Putamen (tissue), 1 donor: ENCODE measurements at places on chromosomes 4 and X.

DNA sequence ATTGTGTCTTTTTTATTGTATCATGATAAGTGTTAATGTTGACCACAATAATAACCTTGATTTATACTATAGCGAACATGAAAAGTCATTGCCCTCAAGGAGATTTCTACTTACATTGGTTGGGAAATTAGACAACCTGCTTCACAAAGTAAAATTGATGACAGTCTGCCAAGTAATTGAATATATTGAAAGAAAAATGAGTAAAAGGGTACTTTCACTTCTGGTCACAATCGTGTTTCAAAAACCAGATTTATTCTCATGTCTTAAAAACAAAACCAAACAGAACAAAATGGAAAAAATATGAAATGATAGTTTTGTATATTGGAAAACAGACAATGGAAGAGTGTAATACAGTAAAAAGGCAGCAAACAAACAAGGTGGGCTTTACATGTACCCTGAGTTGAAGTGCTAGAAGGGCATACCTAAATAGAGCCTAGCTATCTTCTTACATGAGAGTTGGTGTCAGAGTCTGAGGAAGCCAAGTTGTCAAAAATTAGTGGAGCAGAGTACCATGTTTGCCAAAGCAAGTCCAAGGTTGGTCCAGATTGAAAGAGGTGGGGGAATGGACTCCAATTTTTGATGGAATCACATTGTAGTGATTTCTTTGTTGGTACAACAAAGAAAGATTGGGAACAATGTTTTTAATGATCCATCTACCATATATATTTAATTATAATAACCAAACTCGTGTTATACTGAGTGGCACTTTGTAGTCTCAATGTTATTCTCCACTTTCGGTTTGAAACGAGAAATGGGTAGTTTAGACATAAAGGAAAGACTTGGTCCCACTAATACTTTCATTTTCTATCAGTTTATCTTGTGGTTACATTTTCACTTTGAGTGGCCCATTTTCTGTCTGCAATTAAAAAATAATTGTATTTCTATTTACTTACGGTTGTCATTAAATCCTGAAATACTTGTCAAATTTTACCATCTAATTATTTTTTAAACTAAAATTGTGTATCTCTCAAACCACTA is 775.6 kb downstream of the STIM2 start:
- DNase-seq: no peak

- DNase-seq: no peak
These were observed 622 bp downstream of the KLKB1 start for GRCh38 chr4:186227744-186228513.

GRCh38 chr4:125626946-125627345 is 312.2 kb downstream of the FAT4 start:
- DNase-seq: no peak

DNA sequence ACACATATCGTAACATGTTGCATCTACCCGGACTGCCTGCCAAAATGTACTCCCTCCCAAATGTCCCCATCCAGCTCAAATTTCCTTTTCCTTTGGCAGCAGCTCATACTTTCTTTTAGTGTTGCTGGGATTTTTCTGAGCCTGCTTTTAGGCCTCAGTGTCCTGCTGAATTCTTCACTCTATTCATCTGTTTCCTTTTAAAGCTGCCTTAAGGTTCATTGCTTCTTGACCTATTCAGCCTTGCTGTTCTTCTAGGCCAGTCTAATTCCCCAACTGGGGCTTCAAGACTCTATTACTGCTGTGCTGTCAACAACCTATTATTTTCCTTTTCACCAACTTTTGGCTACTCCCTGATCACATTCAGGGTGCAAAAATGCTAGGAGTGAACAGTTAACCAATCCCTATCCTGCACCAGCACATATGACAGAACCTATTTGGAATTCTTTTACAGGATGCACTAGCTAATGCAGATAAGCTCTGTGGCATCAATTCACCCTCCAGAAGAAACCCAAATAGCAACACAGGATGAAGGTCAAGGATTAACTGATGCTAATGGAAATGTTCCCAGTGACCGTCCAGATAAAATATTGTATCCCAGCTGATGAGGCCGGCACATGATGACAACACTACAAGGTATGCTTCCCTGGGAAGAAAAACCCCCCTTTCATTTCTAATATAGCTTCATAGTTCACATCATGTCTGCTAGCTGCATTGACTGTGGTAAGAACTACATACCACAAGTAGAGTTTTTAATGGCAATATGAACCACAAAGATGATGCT is 114.7 kb upstream of the TTC29 start:
- no peak for DNase-seq

DNA sequence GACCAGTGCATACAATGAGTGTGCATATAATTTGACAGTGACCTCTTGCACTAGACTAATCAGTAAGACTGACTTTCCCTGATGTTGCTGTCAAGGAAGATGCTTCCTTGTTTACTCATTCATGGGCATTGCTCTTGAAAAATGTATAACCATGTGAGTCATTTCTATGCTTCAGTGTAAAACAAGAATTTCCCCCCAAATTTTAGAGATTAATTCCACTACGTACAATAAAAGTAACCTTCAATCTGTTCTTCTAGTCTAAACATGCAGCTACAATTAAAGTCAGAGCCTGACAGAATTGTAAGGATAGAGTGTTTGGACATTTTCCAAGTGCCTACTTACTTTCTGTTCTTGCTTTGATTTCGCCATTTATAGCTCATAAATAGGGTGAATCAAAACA is 935.7 kb downstream of the RAPGEF2 start:
- no peak for DNase-seq

DNA sequence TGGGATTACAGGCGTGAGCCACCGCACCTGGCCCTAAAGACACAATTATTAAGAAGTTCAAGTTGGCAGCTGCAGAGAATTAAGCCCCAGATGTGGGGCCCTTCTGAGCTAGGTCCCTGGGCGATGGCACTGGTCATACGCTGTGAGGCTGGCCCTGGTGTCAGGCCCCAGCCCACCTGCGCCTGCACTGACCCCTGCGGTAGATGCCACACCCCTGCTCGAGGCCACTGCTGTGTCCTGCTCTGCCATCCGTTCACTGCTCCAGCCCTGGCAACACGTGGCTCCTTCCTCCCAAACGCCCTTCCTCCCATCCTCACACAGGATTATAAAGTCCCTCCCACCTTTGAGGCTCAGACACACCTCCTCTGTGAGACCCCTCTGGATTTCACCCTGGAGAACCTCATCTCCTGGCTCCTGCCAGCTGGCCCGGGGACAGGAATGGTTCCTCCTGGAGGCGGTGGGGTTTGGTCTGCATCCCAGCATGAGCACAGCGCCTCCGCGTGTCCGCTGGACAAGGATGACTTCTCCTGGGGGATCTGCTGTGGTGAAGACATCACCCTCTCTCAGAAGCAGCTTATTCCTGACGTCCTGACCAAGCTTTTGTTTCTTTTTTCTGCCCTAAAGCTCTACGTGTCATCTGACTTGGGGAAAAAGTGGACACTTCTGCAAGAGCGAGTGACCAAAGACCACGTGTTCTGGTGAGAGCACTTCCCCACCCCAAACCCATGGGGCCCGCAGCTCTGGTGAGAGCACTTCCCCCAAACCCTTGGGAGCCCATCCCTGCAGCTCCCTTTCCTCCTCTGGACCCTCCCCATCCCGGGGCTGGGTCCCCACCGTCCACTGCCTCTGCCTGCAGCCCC is 219.0 kb upstream of the PSAPL1 start:
- DNase-seq: no peak

- DNase-seq: no peak
These were observed 31.7 kb upstream of the PRPS1 start for GRCh38 chrX:107596651-107597050.

GRCh38 chr4:127491571-127491970 is 141.2 kb upstream of the INTU start:
- DNase-seq: no peak

DNA sequence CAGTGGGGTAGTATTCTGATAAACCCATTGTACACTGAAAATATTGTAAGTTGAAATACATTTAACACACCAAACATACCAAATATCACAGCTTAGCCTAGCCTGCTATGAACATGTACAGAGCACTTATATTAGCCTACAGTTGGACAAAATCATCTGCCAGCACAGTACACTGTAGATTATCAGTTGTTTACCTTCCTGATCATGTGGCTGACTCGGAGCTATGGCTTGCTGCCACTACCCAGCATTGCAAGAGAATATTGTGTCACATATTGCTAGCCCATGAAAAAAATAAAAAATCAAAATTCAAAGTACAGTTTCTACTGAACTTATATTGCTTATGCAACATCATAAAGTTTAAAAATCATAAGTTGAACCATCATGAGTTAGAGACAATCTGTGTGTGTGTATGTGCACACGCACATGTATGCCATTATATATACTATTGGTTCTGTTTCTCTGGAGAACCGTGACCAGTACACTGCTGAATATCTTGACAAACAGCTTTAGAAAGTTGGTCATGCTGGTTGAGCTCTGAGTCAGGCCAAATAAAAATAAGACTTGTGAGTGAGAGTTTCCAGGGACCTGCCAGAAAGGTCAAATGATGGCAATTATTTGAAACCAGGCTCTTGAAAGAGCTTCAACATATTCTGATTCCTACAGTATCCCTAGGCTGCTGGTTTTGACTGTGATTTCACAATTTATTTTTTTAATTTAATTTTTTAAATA is 238.5 kb downstream of the PRR32 start:
- no peak for DNase-seq

GRCh38 chrX:96710031-96710430 is 25.4 kb downstream of the DIAPH2 start:
- DNase-seq: no peak

DNA sequence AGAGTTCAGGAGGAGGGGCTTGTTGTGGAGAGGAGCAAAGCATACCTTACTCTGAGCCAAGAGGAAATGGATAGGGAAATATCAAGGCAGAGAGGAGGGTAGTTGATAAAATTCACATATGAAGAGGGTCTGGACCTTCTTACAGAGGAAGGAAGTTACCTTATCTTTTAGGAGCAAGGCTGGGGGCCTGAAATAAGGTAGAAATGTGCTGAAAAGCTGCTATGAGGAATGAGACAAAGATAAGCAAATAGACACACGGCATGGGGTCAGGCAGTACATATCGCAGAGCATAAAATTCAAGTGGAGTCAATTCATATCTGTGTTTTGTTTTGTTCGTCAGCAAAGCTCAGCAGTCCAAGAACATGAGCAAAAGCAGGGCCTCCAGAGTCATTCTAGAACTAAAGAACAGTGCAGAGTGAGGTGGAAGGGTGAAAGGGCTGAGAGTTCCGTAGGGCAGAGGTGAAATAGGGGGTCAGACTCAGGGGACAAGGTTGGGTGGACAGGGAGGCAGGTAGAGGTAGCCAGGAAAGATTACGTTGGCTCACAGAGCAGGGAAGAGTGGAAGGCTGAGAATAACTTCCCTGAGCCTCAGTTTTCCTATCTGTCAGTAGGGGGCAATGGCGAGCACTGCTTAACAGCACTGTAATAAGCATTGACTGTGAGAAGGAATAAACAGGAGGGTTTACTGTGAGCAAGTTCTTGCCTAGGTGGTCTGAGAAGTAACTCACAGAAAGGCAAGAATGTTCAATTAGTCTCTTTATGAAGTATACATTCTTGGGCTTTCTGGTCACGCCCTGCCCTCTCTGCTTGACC is 9.2 kb downstream of the VSIG4 start:
- DNase-seq: no peak

GRCh38 chrX:135295238-135295943 is 13.9 kb upstream of the ETDC start:
- DNase-seq: peak; percentile 39

DNA sequence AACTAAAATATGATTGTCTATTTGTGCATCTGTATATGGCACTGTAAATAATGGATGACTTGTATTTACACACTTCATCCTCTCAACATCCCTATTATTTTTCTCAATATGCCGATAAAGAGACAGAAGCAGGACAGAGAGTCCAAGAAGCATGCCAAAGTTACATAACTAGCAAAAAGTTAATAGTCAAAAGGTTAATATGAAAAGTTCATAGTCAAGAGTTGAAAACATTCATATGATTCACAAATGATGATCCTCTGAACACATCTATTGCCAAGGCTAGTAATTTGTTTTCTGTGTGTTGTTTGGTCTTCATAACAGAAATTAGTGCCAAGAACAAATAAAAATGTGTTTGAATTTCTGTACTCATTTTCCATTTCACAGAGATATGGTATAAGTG is 231.0 kb downstream of the ADAMTS3 start:
- DNase-seq: no peak

DNA sequence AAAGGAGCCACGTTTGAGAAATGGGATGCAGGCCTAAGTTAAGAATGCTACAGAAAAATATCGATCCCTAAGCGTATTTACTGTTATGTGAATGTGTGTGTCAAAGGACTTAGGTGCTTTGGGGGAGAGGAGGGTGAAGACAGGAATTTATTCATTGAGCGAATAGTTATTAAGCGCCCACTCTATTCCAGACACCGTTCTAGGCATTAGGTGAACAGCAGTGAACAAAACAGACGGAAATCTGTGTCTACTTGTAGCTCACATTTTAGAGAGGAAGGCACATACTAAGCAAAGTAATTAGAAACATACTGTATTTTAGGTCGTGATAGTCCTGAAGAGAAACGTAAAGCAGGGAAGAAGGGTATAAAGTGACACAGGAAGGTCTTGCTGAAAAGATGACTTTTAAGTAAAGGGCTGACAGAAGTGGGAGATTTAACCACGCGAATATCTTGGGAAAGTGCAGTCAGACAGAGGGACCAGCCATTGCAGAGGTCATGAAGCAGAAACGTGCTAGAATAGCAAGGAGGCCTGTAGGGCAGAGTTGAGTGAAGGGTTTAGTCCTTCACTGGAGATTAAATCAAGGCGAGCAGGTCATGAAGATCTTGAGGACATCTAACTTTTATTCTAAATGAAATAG is 541 bp downstream of the AIMP1 start:
- DNase-seq: no peak

GRCh38 chrX:71996826-71997225 is 86.2 kb downstream of the NHSL2 start:
- DNase-seq: no peak

GRCh38 chr4:184477201-184477999 is 3.0 kb upstream of the IRF2 start:
- peak; percentile 96 for DNase-seq

DNA sequence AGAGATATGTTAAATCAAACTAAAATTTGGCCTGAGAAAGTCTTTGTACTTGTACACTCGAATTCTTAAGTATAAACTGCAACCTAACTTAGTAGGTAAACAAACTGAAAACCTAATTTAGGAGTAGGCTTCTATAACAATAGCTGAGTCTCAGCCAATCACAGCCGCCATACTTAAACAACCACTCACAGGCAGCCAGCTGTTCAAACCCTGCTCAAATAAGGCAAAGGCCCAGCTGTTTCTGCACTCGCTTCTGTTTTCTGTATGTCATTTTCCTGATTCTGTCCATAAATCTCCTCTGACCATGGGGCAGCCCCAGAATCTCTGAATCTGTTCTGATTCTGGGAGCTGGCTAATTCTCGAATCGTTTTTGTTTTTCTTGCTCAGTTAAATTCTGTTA is 7.8 kb upstream of the PLS3 start:
- DNase-seq: no peak

DNA sequence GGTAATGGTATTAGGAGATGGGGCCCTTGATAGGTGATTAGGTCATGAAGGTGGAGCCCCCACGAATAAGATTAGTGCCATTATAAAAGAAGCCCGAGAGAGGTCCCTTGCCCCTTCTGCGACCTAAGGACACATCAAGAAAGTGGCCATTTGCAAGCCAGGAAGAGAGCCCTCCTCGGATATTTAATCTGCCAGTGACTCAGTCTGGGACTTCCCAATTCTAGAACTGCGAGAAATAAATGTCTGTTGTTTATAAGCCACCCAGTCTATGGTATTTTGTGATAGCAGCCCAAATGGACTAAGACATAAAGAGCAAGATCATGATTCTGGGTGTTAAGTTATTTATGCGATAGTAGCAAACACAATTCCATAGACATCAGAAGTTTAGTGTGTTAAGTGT is 192.2 kb downstream of the LDB2 start:
- no peak for DNase-seq
